Fibroblast of mammary gland (primary cell): ENCODE measurements at places on chromosomes 12 and 14.

DNA sequence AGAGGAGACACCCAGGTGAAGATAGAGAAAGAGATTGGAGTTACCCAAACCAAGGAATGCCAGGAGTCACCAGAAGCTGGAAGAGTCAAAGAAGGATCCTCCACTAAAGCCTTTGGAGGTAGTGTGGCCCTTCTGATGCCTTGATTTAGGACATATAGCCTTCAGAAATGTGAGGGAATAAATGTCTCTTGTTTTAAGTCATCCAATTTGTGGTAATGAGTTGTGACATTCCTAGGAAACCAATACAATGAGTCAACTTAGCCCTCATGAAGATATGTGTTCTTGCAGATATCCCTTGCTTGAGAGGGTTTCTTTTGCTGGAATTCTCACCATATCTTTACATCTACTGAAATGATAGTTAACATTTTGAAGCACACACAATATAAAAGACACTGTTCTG lies 58.8 kb downstream of the CCER1 start:
- peak; percentile 83 for DNase-seq

- DNase-seq: no peak
Measured at GRCh38 chr12:31890295-31891285, 68.6 kb upstream of the RESF1 start.

DNA sequence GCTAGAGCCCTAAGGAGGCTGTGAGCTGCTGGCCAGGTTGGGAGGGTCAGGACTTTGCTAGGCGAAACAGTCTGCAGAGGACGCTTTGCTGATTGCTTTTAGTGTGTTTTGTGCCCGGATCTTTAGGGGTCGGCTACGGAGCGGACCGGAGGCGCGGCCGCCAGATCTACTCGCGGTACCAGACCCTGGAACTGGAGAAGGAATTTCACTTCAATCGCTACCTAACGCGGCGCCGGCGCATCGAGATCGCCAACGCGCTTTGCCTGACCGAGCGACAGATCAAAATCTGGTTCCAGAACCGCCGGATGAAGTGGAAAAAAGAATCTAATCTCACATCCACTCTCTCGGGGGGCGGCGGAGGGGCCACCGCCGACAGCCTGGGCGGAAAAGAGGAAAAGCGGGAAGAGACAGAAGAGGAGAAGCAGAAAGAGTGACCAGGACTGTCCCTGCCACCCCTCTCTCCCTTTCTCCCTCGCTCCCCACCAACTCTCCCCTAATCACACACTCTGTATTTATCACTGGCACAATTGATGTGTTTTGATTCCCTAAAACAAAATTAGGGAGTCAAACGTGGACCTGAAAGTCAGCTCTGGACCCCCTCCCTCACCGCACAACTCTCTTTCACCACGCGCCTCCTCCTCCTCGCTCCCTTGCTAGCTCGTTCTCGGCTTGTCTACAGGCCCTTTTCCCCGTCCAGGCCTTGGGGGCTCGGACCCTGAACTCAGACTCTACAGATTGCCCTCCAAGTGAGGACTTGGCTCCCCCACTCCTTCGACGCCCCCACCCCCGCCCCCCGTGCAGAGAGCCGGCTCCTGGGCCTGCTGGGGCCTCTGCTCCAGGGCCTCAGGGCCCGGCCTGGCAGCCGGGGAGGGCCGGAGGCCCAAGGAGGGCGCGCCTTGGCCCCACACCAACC lies 1.5 kb downstream of the HOXC6 start:
- DNase-seq: no peak

DNA sequence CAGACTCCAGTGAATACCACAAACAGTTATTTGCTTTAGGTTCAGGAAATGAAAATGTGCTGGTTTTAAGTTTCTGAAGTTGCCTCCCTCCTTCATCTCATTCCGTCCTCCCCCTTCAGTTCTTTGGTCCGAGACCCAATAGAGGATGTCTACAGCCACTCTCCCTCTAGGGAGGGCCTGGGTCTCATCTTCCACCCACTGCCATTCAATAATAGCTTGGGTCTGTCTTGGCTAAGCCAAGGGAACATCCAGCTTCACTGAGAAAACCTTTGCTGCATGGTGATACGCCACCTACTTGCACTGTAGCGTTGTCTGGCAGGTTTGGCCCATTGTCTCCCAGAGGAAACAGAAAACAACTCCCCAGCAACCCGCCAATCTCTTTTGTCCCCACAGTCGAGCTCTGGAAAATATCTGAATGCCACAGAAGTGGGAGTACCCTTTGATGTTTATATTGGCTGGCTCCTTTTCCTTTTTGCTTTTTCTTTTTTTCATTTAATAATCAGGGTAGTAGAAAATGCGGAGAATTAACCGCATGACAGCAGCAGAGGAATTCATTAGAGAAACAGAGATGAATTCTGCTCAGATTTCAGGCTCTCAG lies 380.1 kb downstream of the RAD51B start:
- DNase-seq: peak; percentile 23

DNA sequence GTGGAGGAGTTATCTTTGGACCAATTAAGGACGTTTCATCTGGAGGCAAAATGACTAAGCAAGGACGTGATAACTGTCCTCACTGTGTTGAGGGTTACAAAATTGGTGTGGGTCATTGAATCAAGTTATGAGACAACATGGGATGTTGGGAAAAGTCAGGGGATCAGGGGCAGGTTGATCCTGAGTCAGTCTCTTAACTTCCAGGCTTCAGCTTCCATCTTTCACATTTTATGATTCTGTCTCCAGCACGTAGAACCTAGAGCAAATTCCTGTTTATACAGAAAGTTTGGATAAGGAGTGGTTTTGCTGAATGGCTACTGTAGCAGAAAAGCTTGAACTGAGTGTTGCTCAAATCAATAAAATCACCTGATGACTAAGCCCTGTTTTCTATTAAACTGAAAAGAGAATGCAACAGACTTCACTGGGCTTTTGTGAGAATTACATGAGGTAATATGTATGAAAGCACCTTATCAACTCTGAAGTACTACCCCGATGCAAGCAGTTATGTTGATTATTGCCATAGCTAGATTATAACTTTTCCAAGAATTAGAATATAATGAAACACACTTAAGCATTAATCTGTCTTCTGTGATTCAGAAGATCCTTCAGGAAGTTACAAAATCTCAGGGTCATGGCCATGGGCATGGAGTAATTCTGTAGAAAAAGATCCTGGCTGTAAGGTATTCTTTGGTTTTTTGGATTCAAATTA lies 184.8 kb downstream of the ETV6 start:
- peak; percentile 64 for DNase-seq

GRCh38 chr14:22390824-22391461 lies 198.1 kb downstream of the DAD1 start:
- no peak for DNase-seq
